Activated T-helper 1 cell treated with Interleukin-2 at 50 U/mL for 16 hours (primary cell): ENCODE measurements at places on chromosomes 16 and 17.
A peak's percentile ranks its signal among the peaks of the same experiment; 100 is the strongest.

DNA sequence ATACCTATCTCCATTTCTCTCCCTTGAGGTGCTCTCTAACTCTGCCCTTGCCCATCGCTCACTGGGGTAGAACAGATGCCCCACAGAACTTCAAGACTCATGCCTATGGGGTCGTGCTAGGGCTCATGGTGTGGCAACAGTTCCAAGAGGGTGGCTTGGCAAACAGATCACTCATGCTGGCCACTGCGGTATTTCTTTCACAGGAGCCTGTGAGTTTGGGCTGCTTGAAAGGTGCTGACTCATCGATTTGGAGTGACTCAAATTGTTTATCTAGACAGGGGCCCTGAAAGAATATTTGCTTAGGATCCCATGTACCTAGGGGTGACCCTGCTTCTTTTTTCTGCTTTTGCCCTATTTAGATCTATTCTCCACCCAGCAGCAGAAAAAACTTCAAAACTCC lies 69.9 kb downstream of the IRX5 start:
- no peak for DNase-seq

DNA sequence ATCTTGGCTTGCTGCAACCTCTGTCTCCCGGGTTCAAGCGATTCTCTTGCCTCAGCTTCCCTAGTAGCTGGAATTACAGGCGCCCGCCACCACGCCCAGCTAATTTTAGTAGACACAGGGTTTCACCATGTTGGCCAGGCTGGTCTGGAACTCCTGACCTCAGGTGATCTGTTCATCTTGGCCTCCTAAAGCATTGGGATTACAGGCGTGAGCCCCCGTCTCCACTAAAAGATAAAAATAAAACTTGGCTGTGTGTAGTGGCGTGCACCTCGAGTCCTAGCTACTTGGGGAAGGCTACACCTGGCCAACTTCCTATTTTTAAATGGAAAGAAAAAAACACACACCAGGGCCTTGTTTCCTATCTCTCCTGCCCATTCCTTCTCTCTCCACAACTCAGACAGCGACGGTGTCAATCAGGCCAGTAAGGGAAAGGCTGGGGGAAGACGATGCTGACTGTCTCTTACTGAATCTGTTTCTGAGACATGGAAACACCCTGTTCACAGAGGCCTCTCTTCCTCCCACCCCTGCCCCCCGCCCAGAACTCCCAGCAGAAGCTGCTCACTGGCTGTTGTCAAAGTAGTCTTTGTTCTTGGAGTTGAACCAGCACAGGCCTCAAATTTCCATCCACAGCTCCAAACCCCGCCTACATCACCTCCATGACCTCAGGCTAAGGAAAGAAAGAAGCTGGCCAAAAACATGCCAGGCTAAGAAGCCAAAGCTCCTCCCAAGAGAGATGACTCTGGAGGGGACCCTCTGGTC lies 96.6 kb downstream of the NXN start:
- DNase-seq: no peak

DNA sequence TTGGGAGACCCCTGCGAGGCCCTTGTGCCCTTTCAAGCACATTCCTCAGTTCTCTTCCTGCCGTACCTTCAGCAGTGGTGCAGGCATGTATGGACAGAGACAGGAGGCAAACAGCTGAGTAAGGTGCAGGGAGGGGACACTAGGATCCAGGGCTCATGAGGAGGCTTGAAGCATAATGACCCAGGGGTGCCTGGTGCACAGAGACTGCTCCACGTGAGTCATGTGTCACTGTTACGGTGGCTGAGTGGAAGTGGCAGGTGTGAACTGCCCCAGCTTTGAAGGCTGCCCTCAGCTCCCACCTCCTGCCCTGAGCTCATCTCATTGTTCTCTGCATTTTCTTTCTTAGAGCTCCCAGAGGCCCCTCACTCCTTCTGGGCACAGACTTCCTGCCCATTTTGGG lies 124.8 kb downstream of the NTN1 start:
- no peak for DNase-seq

DNA sequence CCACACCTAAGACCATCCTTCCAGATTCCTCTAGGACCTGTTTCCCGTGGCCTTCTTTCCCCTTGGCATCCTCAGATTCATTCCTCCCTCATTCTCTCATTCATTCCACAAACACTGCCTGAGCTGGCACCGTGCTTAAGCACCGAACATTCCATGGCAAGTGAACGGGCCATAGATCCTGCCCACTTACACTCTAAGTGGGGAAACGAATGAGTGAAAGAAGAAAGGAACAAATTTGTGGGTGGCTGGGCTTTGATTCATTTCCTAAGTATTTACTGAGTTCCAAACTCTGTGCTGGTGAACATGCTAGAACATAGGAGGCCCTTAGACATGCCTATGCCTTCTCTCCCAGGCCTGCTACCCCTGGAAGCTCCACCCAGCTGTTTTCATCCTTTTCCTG lies 30.0 kb downstream of the SRCIN1 start:
- no peak for DNase-seq

DNA sequence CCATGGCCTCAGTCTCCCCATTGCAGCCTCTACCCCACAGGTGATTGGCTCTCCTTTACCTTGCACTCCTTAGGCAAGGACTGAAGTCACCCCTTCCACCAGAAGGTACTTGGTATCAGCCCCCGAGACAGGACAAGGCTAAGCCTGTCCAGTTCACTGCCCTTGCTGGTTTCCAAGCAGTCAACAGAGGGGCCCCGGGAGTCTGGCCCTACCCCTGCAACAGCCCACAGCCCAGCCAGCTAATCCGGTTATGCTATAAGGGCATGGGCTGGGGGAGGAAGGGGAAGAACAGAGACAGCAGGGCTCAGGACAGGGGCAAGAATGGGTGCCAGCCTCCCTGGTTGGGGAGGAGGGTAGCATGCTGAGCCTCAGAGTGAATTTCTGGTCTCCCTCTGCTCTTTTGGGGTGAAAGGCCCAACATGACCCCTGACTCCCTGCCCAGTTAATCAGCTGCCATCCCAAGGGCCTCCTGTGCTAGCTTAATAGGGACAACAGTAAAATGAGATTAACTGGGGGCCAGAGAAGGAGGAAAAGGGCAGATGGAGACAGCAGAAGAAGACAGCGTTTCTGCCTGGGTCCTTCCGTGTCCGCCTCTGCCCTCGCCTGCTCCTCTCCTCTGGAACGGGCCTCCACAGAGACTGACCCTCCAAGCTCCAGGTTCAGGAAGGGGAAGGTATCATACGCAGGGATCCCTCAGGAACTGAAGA lies 10.7 kb downstream of the DLG4 start:
- no peak for DNase-seq

- DNase-seq: no peak
Measured at GRCh38 chr16:56362057-56362655, 63.2 kb downstream of the AMFR start.

DNA sequence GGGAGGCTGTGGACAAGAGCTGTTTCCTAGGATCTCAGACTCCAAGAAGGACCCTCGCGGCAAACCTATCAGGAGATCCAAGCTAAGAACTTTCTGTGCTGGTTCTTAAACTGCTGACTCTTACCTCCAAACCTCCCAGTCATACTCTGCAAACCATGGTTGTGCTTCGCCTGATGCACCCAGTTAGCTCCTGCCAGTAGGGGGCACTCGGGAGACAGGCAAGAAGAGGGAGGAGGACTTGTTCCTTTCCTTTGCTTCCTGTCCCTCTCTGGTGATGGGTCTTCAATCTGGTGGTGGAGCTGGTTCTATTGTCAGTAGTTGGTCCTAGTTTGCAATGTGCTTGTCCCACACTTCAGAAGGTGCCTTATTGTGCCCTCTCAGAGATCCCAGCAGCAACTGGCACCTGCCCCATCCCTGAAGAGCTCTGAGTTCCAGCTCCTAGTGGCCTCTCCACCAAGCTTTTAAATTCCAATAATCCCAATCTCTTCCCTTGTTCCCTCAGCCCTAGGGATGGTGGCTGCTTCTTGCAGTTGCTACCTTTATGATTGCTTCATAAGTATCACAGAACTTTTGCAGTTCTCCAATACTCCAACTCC lies 113.5 kb upstream of the RPL38 start:
- DNase-seq: no peak

- no peak for DNase-seq
Measured at GRCh38 chr16:82432261-82432660, 194.5 kb upstream of the CDH13 start.

- no peak for DNase-seq
Measured at GRCh38 chr17:67095803-67096202, 51.4 kb downstream of the CACNG1 start.

DNA sequence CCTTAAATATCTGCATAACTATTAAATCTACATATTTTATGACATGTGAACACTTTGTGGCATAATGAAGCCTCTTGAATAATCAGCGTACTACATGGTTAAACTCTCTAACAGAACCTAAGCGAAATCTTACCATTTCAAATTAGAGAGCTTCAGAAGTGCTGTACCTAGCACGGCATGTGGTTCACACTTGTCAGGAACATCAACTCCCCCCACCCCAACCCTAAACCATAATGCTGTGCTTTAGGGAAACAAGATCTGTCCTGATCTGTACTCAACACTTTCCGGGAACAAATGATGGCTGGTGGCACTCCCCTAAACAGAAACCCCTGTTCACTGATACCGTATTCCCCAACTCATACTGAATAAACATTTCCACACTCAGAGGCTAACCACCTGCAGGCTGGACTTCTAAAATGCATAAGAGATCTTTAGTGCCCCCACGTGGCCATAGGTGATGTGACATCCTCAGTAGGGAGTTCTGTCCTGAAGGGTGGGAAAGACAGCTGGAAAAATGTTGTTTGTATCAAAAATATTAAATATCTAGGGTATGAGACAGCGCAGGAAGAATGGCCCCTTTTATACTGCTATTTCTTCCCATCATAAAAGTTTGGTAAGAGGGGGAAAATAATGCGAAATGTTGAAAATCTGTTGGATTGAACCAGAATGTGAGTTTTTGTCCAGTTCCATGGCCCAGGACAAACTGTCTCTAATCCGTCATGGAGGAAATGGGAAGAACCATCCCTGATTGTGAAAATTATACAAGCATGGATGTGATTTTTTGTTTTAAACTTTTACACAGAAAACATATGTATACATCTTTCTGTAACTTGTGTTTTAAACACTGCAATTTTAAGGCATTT lies 88.6 kb downstream of the USP31 start:
- DNase-seq: peak; percentile 11
